ENCODE measurements at places on chromosomes 2 and 18. TPM values are rescaled to one million over a fixed set of nuclear protein-coding genes. Genes with fewer than 3 reads are reported as not detected.

Gene CUL3
- 442 TPM for polyA plus RNA-seq

Gene REEP1
- polyA plus RNA-seq = 112 TPM

Gene TXNDC2
- 212 TPM for polyA plus RNA-seq

Gene SP140
- polyA plus RNA-seq = 4.8 TPM

Gene CROCC2
- 0.51 TPM for polyA plus RNA-seq

Gene ITGB1BP1
- 45.6 TPM for polyA plus RNA-seq

Gene SULT6B1
- 1.7 TPM for polyA plus RNA-seq

Gene GORASP2
- 119 TPM for polyA plus RNA-seq

Gene ARHGEF4
- 18.0 TPM for polyA plus RNA-seq

Gene SERPINB10
- not detected for polyA plus RNA-seq

Gene ALK
- 3.8 TPM for polyA plus RNA-seq

Gene EGR4
- polyA plus RNA-seq = 4.6 TPM

Gene VSNL1
- polyA plus RNA-seq = 0.46 TPM

Gene BUB1
- polyA plus RNA-seq = 70.0 TPM

Gene TMEM131
- 35.0 TPM for polyA plus RNA-seq

Gene LRRC30
- polyA plus RNA-seq = not detected

Gene MALL
- 17.4 TPM for polyA plus RNA-seq

Gene IL36G
- not detected for polyA plus RNA-seq

Gene LYPD1
- polyA plus RNA-seq = 11.2 TPM

Gene SOX11
- polyA plus RNA-seq = 0.05 TPM

Gene SLC40A1
- polyA plus RNA-seq = 64.0 TPM

Gene UGT1A5
- polyA plus RNA-seq = not detected

Gene SCTR
- 6.6 TPM for polyA plus RNA-seq

Gene FRZB
- 21.3 TPM for polyA plus RNA-seq

Gene TMEM169
- 1.0 TPM for polyA plus RNA-seq

Gene EMILIN1
- 35.9 TPM for polyA plus RNA-seq

Gene SCYGR6
- not detected for polyA plus RNA-seq

Gene KRTCAP3
- polyA plus RNA-seq = 5.1 TPM

Gene RIT2
- polyA plus RNA-seq = 0.82 TPM

Gene IL18R1
- 1.1 TPM for polyA plus RNA-seq

Gene DYSF
- 10.9 TPM for polyA plus RNA-seq

Gene KCNS3
- polyA plus RNA-seq = 12.1 TPM

Gene MRPL44
- 37.4 TPM for polyA plus RNA-seq

Gene TLX2
- 1.1 TPM for polyA plus RNA-seq

Gene PAX8
- polyA plus RNA-seq = 22.3 TPM

Gene PSMD14
- polyA plus RNA-seq = 61.1 TPM

Gene TWIST2
- 5.0 TPM for polyA plus RNA-seq

Gene TMEM17
- polyA plus RNA-seq = 7.8 TPM

Gene MYO5B
- polyA plus RNA-seq = 31.8 TPM

Gene SLC4A5
- 40.3 TPM for polyA plus RNA-seq

Gene PXDN
- 26.7 TPM for polyA plus RNA-seq

Gene TMEM178A
- 1.9 TPM for polyA plus RNA-seq

Gene MC5R
- polyA plus RNA-seq = not detected

Gene MTIF2
- polyA plus RNA-seq = 15.0 TPM

Gene CAB39
- polyA plus RNA-seq = 76.8 TPM

Gene OTX1
- polyA plus RNA-seq = 0.36 TPM

Gene PMAIP1
- 4.7 TPM for polyA plus RNA-seq

Measured in testis (tissue), 5 donors.